H7 (cell line): ENCODE measurements at places on chromosomes 7 and 10.

DNA sequence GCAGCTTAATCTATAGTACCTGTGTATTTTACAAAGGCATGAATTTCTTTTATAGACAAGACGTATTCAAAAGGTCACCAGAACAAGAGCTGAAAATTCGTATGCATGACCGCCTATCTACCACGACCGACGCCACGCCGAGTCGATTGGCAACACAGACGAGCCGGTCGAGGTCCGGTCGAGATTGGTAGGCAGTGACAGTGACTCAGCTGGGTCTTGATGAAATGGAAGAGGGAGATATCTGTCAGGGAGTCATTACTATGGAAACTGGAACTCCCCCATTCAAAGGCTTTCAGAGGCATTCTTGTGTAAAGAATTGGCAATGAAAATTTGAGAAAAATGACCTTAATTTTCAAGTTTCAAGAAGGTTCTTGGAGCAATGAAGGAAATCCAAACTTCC lies 2.1 kb downstream of the ATP5MK start:
- DNase-seq = no peak

DNA sequence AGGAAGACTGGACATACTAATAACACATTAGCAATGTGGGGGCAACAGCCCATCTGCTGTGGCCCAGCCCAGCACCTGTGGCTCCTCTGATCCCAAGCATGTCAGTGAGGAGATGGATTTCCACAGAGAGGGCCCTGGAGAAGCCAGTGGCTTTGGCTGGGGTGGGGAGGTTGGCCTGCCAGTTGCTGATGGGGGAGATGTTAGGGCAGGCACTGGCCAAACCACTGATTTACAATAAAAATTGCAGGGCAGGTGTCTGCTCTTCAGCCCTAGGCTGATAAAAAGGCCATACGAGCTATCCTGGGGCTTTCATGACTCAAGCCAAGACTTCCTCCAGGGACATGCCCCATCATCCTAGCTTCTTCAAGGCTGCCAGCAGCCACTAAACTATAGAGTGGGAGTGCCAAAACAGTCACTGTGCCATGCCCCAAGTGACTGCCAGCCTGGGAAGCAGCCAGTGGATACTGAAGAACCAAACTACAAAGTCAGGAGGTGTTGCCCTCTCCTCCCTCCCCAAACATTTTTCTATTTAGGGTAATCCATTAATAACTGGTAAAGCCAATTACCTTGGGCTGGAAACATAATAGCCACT lies 37.8 kb downstream of the DPCD start:
- DNase-seq = no peak

- DNase-seq = no peak
These were observed 752.5 kb downstream of the CCSER2 start for GRCh38 chr10:85080934-85081333.

DNA sequence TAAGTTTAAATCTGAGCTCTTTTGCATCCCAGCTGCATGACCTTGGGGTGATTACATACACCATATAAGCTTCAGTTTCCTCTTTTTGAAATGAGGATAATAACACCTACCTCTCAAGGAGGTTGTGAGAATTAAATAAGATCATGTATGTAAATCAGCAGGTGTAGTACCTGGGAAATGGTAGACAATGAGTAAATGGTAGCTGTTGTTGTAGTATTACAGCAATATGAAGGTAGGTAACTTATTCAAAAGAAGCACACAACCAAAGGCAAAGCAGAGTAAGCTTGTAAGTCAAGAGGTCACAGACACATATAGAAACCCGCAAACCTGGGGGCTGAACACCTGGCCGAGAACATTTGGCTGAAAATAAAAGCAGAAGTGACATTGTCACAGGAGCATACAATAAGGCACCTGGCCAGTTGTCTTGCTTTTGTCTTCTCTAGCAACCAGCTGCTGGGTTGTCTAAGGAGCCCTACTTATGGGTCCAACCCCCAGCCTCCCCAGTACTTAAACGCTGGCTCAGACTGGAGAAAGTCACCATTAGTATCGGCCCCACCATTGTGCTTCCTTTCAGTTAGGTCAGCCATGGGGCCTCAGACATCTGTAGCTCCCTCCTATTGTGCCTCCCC lies 203.6 kb upstream of the MKLN1 start:
- DNase-seq = no peak

GRCh38 chr7:137411446-137411845 lies 67.9 kb upstream of the PTN start:
- no peak for DNase-seq

GRCh38 chr7:78326876-78327275 lies 528.3 kb downstream of the PHTF2 start:
- no peak for DNase-seq

DNA sequence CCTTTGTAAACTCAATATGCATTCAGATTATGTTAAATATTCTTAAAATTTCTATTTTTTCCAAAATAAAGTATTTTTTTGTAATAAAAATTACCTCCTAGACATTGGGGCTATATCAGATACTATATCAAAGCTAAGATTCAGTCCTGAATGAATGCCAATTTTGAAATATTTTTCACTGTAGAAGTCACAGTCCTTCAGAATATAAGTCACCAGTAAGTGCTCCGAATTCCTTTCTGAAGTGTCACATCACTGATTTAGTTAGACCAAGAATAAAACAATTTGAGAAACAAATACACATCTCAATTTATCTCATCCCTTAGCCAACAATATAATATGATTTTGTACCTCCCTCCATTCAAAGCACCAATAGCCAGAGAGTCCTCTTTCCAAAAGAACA lies 33.9 kb upstream of the GSAP start:
- no peak for DNase-seq

- no peak for DNase-seq
These were observed 155.9 kb downstream of the ARID5B start for GRCh38 chr10:62057359-62057758.

DNA sequence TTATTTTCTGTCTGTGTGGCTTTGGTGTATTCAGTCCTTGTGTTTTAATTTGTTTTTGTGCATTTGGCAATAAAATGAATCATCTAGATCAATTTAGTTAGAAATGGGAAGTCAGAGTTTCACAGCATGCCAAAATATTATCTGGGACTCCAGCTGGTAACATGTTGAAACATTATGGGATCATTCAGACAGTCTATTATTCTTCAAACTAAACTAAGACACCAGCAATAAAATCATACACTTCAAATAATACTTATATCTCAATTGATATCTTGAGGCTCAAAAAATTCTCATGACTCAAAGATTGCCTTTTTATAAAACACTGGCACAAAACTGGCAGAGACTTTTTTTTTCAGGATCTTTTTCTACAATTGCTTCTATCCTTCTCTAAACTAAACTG lies 5.8 kb upstream of the RP9 start:
- DNase-seq = no peak

- DNase-seq = no peak
These were observed 47.9 kb upstream of the CNPY1 start for GRCh38 chr7:155594163-155594732.

- DNase-seq = no peak
These were observed 846 bp downstream of the DNAJC1 start for GRCh38 chr10:22002591-22003176.
